ENCODE measurements at places on chromosomes 16 and 17.

GRCh38 chr17:82752371-82753200 is 721 bp downstream of the TBCD start:
- DNase-seq: peak; percentile 42

DNA sequence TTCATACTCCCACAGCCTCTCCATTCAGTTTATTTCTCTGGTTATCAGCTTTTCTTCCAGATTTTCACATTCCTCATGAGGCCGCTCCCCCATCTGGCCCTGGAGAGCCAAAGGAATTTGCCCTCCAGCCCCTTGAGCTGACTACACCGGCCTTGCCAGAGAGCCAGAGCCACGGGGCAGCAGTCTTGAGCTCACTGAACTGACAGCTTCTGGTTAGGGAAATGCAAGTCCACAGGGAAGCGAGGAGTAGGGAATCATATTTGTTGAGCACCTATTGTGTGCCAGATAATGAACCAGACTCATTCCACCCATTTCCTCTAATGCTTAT is 102.4 kb downstream of the ABCC12 start:
- no peak for DNase-seq

DNA sequence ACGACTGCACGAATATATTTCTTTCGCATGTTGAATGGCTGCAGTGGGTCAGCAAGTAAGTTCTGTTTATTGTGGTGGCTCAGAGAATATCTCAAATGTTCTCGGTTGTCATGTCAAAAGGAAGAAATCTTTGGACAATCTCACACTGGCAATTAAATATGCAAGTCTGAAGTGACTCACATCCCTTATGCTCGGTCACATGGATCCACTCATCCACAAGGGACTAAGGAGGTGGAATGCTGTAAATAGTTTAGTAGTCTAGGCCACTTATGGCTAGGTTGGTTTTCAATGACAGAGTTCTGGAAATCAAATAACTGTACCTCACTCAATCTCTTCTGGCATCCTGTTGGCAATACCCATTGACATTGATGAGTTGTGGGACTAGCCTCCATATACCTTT is 33.0 kb upstream of the PMP22 start:
- no peak for DNase-seq

- no peak for DNase-seq
These were observed 25.9 kb upstream of the VPS4A start for GRCh38 chr16:69285240-69285639.

DNA sequence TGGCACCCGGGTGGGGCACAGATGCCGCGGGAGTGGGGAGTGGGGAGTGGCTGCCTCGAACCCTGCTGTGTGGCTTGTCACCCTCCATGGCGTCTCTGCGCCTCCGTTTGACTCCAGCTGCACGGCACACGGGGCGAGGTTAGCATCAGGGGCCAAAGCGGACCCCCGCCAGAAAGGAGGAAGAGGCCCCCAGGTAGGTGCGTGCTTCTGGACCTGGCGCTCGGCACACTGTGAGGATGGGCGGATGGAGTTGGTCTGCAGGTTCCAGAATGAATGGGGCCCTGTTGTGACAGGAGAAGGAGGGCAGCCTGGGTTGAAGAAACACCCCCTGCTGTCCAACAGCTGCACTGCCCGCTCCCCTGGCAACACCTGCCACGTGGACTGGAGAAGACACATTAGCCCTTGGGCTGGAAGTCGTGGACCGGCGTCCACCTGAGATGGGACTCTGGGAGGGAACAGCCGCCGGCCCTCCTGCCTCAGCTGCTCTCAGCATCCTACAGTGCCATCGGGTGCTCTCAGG is 9.4 kb upstream of the FASN start:
- peak; percentile 38 for DNase-seq

DNA sequence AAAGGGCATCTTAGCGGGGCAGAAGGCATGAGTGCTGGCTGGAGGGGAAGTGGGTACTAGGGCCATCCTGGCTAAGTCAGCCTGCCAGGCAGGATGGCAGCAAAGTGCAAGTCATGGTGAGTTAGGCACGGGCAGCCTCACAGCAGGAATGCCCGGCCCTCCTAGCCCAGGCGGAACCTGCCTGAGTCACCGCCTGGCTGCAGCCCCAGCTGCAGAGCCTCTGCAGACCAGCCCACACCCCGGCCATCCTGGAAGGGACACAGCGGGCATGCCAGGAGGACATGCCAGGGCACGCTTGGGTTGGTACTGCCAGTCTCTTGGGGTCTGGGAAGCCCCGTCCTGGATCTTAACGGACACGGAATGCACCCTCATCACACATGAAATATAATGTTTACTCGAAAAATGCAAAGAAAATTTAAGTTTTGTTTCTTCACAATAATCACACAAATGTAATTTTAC is 5.0 kb upstream of the ALDH3A1 start:
- no peak for DNase-seq

DNA sequence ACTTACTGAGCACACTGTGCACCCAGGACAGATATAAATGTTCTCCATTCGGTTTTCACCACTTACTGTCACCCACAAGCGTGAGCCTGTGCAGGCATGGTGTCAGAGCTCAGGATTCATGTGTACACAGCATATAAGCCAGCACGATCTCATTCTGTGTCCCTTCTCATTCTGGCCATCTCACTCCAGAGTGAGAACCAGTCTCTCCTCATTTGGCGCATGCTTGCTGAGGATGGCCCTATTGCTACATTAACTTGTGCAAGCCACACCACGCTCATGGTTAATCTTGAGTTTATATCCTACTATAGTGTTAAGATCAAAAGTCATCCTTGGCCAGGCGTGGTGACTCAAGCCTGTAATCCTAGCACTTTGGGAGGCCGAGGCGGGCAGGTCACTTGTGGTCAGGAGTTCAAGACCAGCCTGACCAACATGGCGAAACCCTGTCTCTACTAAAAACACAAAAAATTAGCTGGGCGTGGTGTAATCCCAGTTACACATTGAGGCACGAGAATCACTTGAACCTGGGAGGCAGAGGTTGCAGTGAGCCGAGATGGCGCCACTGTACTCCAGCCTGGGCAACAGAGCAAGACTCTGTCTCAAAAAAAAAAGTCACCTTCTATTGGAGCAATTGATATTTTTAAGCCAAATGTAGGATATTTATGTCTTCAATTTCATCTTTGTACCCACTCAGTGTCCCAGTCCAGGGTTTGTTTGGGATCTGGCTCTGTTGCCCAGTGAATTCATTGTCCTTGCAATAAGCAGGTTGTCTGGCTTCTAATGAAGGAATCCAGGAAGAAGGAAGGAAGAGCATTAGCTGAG is 20.9 kb downstream of the SOCS1 start:
- DNase-seq: no peak

GRCh38 chr16:51061328-51061727 is 89.7 kb downstream of the SALL1 start:
- DNase-seq: no peak

GRCh38 chr17:48351911-48352332 is 78.1 kb downstream of the SKAP1 start:
- DNase-seq: no peak

GRCh38 chr17:74601944-74602572 is 10.0 kb upstream of the CD300LD start:
- peak; percentile 55 for DNase-seq

GRCh38 chr17:60345233-60345632 is 46.7 kb downstream of the USP32 start:
- DNase-seq: no peak

GRCh38 chr16:80656711-80657150 is 115.9 kb downstream of the DYNLRB2 start:
- DNase-seq: peak; percentile 43

GRCh38 chr17:16272111-16272840 is 55.3 kb downstream of the PIGL start:
- DNase-seq: no peak
